Effector CD4-positive, alpha-beta T cell (primary cell): ENCODE measurements at places on chromosomes 3 and 15.

DNA sequence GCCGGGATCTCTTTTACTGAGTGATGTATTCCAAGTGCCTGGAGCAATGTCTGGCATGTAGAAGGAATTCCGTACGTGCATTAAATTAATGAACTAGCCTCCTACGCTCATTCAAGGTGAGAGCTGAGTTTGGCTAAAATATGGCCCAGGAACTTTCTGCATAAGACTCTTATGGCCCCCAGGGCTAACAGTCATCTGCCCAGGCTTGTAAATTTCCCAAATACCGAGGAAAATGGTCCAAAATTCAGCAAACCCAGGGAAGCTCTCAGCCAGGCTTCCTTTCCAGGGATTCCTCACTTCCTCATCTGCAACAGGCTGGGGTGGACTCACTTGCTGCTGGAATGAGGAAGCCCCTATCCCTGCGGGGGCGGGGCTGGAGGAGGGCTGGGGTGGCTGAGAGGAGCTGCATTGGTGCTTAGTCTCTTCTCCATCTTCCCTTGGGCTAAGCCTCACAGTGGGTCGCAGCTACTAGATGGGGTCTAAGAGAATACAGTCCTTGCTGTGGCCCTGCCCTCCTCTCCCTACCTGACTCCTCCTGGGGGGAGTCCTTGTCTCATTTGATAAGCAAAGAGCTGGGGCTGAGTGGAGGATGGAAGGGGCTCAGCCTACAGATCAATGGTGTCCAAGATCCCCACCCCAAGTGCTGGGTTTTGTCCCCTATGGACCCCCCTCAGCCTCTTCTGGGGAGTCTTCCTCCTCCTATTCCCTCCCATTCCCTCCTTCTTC, 28.5 kb upstream of the APOD start:
- DNase-seq = no peak

- no peak for DNase-seq
Observed at GRCh38 chr3:46271209-46271745, 29.0 kb downstream of the CCR3 start.

DNA sequence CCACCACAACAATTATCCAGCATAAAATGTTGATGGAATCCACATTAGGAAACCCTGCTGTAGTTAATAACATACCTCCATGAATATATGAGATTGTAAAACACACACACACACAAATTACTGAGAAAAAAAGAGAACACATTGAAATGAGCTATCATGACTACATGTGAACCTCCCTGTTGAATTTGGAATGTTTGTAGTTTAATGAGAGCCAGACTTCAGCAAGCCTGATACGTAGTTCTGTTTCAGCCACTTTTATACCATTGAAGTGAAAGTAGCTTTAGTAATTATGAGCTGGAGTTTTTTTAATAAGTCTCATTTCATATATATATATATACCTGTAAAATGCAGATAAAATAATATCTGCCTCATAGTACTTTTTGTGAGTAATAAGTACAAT, 1146.4 kb downstream of the NAALADL2 start:
- no peak for DNase-seq

- DNase-seq = no peak
Observed at GRCh38 chr3:16801698-16802097, 83.1 kb upstream of the PLCL2 start.

GRCh38 chr15:39025321-39025720, 460.7 kb upstream of the RASGRP1 start:
- no peak for DNase-seq

DNA sequence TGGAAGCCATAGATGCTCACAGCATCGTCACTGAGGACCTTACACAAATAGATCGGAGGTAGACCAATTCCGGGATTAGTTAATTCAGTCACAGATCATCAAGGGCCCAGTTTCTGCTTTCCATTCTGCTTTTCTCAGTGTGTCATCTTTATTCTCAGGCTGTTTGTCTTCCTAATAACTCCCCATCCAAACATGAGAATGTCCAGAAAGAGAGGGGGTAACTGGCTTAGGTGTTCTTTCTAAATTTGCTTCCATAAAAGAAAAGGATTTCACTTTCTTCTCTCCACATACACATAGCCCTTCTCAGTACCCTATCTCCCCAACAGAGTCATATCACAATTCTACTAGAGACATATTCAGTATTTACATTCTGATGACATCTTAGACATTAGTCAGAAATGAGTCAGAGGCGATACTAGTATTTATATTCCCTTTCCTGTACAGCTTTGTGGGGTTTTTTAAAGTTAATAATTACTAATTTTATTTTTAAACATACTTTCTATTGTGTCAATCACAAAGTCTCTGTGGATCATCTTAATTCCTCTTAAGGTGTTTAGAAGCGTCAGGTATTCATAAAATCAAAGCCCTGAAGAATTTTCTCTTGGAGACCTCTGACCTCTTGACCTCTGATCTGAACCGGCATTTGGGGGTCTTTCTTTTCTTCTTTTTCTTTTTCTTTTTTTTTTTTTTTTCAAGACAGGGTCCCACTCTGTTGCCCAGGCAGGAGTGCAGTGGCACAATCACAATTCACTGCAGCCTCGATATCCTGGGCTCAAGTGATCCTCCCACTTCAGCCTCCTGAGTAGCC, 24.3 kb upstream of the IL12A start:
- DNase-seq = no peak
